ENCODE measurements at places on chromosomes 16 and 17.

DNA sequence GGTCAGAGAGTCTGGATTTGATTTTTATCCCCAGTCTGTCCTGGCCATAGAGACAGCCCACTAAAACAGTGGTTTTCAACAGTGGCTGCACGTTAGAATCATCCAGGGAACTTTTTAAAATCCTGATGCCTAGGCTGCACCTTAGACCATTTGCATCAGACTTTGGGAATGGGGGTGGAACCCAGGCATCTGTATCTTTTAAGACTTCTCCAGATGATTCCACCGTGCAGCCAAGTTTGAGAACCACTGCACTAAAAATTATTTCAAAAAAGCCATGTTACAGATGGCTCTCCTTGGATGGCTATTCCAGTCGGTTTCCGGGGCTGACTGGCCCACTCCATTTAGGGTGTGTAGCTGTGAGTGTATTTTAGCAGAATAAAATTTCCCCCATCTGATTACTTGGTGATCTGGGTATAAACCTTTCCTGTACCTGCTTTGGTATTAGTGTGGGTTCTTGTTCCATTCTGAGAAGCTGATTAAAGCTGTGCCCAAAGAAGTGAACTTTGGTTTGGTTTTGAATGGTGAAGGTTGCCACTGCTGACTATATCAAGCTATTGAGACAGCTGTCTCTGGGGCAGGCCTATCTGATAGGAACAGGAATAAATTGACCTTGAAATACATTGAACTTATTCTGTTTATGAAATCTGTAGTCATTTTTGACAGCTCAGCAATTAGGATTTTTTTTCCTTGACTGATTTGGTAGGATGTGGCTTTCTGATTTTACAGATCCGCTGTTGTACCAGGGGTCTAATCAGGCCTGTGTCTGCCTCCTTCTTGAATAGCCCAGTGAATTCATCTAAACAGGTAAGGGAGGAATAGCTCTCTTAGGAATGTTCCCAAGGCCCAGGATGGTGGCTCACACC lies 1.3 kb downstream of the ATP5MC1 start:
- no peak for DNase-seq

DNA sequence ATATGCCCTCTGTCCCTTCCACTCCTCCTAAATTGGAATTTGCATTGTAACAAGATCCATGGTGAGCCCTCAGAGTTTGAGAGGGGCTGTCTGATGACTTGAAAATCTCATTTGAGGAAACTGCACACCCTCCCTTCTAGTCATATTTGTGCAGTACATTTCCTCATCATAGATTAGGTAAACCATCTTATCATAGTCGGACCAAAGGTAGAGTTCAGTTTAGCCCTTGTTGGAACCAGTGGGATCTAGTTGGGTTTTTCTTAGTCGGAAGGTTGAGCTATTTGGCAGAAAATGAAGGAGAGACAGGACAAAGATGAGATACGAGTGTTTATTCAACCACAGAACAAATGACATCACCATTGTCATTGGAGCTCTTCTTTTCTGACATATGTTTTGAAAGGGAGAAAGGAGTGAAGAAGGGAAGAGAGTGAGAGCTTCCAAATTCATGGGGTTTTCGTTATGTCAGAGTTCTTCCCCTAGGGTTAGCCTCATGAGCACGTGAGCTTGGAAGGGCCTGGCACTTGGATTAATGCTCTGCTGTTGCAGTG lies 15.8 kb upstream of the KRT20 start:
- DNase-seq, result no peak

- no peak for DNase-seq
Observed at GRCh38 chr17:46082257-46082656, 83.2 kb downstream of the STH start.

- no peak for DNase-seq
Observed at GRCh38 chr16:79597277-79598062, 3.1 kb downstream of the MAF start.

DNA sequence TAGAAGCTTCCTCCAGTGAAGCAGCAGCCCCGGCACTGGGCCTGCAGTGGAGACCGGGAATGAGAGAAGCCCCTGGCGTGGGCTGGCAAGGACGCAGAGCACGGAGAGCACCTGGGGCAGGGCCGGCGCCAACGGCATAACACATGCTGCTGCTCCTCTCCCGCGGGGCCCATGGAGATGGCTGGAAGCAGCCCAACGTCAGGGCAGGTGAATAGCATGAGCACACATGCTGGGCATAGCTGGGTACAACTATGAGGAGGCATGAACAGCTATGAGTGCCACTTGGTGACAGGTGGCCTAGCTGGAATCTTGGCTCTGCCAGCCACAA lies 46.4 kb downstream of the IRF8 start:
- no peak for DNase-seq

DNA sequence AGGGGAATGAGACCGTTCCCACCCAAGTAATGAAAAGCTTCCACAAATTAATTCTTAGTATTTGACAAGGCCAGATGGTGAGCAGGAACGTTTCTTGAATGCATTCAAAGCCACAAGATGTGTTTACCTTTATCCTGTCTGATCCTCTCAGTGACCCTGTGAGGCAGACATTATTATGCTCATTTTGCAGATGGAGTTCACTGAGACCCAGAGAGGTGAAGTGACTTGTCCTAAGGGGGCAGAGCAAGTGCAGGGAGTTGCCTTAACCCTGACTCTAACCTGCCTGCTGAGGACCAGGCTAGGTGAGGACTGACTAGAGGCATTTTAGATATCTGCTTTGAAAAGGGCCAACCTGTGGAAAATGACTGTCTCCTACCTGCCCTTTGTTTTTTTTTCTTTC lies 156.7 kb downstream of the HAPSTR1 start:
- DNase-seq, result peak; percentile 42

DNA sequence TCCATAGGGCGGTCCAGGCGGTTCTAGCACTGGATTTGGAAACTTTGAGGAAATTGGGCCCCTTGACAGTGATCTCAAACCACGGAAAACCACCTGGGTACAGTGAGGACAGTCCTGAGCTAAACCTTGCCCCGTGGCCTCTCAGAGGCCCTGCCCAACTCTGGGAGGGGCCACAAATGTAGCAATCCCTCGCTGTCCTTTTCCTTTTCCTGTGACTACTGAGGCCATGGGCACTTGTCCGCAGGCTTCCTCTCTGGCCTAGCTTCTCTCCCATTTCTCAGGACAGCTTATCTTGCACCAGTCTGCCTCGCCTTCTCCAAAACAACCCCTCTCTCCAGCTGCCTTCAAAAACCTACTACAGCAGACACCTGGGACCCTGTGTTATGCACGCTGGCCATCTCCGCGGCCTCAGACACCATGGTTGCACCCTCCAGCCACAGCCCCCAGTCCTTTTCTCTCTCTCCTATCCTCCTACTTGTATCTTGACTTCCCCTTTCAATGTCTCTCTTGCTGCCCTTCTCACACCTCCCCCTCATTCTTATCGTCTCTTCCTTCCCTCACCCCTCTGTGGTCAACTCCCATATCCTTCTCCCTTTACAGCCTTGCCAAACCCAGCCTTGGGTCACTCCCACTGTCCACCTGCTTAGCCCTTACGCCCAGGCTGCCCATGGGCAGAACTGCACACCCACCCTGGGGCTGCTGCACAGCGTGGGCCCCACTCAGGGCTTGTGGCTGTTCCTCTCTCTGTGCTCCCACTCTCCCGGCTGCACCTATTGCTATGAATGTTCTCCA lies 7.6 kb downstream of the SCPEP1 start:
- DNase-seq, result no peak

GRCh38 chr17:57662644-57663308 lies 82.3 kb downstream of the CCDC182 start:
- DNase-seq, result peak; percentile 63

- no peak for DNase-seq
Observed at GRCh38 chr17:36632916-36633771, 31.8 kb downstream of the MRM1 start.
